ENCODE measurements at places on chromosomes 2 and 18. TPM values are rescaled to one million over a fixed set of nuclear protein-coding genes. Genes with fewer than 3 reads are reported as not detected.

GRCh38 chr18:23852236-23853045, 162.1 kb upstream of the TTC39C start:
- H3K4me3 ChIP-seq = no peak overlapping the region
- no peak for DNase-seq
- peaks cover 8% of the 10 kb centered on the region for H3K4me1 ChIP-seq
- no peak overlapping the region for H3K27ac ChIP-seq
- no peaks in the 10 kb centered on the region for H3K27me3 ChIP-seq
- H3K36me3 ChIP-seq = peaks cover 15% of the 10 kb centered on the region

DNA sequence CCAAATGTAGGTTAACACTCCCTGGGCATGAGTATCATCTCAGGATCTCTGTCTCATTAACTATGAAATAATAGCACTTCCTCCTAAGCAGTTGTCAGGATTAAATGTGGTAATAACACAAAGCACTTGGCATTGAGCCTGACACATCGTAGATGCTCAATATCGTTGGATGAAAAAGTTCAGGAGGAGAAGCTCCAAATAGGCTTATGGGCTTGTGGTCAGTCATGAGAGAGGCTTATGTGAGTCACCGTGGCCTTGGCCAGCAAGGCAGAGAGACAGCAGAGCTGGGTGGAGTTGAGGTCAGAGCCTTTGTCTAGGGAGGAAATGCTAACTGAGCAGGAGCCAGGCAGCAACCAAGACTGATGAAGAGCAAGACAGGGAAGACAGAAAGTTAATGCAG, 68.3 kb upstream of the PPM1B start:
- H3K36me3 ChIP-seq = no peaks in the 10 kb centered on the region
- no peak overlapping the region for H3K4me3 ChIP-seq
- no peak overlapping the region for H3K27ac ChIP-seq

CRYGC gene
- not detected for total RNA-seq

M1AP gene
- total RNA-seq = not detected

- no peak for DNase-seq
- peaks cover 4% of the 10 kb centered on the region for H3K36me3 ChIP-seq
- H3K4me3 ChIP-seq = no peak overlapping the region
- H3K4me1 ChIP-seq = no peaks in the 10 kb centered on the region
- no peaks in the 10 kb centered on the region for H3K27me3 ChIP-seq
These were observed 260.4 kb downstream of the STK39 start for GRCh38 chr2:167987026-167987425.

NOL4 gene
- total RNA-seq = 0.23 TPM

GRCh38 chr2:151771599-151772358, 37.5 kb upstream of the NEB start:
- peak overlapping the region; percentile 28 for H3K27ac ChIP-seq
- DNase-seq = no peak
- peaks cover 11% of the 10 kb centered on the region for H3K4me1 ChIP-seq
- H3K27me3 ChIP-seq = no peaks in the 10 kb centered on the region
- no peak overlapping the region for H3K4me3 ChIP-seq
- peaks cover 9% of the 10 kb centered on the region for H3K36me3 ChIP-seq

DNA sequence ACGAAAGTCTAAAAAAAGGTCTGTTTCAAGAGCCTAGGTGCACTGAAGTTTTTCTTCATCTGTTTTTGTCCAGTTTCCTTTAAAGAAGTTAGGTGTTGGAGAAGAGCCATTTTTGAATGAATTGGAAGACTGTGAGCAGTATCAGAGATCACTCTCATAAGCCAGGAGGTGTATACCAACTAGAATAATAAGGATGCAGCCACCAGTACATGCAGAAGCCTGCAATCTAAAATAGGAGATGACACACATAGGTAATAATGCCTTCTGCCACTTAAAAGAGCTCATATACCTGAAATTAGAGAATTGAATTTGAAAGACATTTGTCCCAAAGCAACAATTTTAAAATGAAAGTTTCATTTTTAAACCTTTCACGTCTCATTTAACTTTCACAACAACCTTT, 81.7 kb downstream of the RBMS1 start:
- no peak for DNase-seq
- no peak overlapping the region for H3K27ac ChIP-seq
- H3K4me1 ChIP-seq = peaks cover 30% of the 10 kb centered on the region
- H3K4me3 ChIP-seq = no peak overlapping the region

THAP4 gene
- 46.4 TPM for total RNA-seq

SNORC gene
- 11.7 TPM for total RNA-seq

CNGA3 gene
- total RNA-seq = not detected

DNA sequence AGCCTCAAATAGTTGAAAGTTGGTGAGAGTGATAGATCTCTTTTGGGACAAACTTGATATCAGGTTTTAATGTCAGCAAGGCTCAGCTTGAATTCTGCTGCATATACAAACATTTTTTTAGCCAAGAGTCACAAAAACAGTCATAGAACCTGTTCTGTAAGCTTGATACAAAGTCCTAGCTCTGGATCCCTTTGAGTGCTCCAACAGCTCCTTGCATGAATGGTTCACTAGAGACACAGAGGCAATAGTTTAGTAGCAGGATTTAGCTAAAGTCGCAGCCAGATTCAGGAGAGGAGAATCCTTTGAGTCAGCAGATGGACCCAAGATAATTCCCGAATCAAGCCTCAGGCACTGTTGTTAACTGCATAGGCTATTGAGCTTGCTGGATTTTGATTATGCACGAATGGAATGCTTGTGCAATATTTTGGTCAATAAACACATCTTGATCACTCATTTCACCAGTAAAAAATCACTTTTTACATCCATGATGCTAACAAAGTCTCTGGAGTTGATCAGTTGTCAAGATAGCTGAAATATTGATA, 148.6 kb downstream of the KLHL14 start:
- DNase-seq = no peak
- H3K4me1 ChIP-seq = no peaks in the 10 kb centered on the region
- H3K27ac ChIP-seq = no peak overlapping the region

GRCh38 chr2:117931978-117932377, 81.9 kb downstream of the CCDC93 start:
- no peaks in the 10 kb centered on the region for H3K4me1 ChIP-seq
- H3K4me3 ChIP-seq = no peak overlapping the region
- no peaks in the 10 kb centered on the region for H3K27me3 ChIP-seq
- DNase-seq = no peak
- H3K36me3 ChIP-seq = peaks cover 91% of the 10 kb centered on the region

- no peaks in the 10 kb centered on the region for H3K36me3 ChIP-seq
- peak; percentile 57 for DNase-seq
- no peak overlapping the region for H3K4me3 ChIP-seq
- H3K27me3 ChIP-seq = no peaks in the 10 kb centered on the region
These were observed 19.5 kb upstream of the ID2 start for GRCh38 chr2:8662239-8662879.

GRCh38 chr2:69181806-69182427, 168.9 kb downstream of the ANTXR1 start:
- no peak overlapping the region for H3K4me3 ChIP-seq
- peaks cover 53% of the 10 kb centered on the region for H3K4me1 ChIP-seq
- no peaks in the 10 kb centered on the region for H3K27me3 ChIP-seq
- no peak overlapping the region for H3K27ac ChIP-seq
- H3K36me3 ChIP-seq = peaks cover 4% of the 10 kb centered on the region
- no peak for DNase-seq

GRCh38 chr2:159211447-159212396, 74.8 kb downstream of the WDSUB1 start:
- DNase-seq = no peak
- H3K36me3 ChIP-seq = peaks cover 43% of the 10 kb centered on the region
- H3K27ac ChIP-seq = no peak overlapping the region
- no peaks in the 10 kb centered on the region for H3K27me3 ChIP-seq
- H3K4me3 ChIP-seq = no peak overlapping the region

GRCh38 chr2:42859791-42860190, 67.4 kb upstream of the HAAO start:
- peaks cover 17% of the 10 kb centered on the region for H3K4me1 ChIP-seq
- H3K27ac ChIP-seq = no peak overlapping the region
- H3K4me3 ChIP-seq = no peak overlapping the region
- no peak for DNase-seq

CHRNG gene
- not detected for total RNA-seq

- no peaks in the 10 kb centered on the region for H3K27me3 ChIP-seq
- peaks cover 37% of the 10 kb centered on the region for H3K4me1 ChIP-seq
- H3K27ac ChIP-seq = peak overlapping the region; percentile 45
- no peak for DNase-seq
- no peak overlapping the region for H3K4me3 ChIP-seq
These were observed 82.4 kb downstream of the RBMS1 start for GRCh38 chr2:160411167-160411566.

DNA sequence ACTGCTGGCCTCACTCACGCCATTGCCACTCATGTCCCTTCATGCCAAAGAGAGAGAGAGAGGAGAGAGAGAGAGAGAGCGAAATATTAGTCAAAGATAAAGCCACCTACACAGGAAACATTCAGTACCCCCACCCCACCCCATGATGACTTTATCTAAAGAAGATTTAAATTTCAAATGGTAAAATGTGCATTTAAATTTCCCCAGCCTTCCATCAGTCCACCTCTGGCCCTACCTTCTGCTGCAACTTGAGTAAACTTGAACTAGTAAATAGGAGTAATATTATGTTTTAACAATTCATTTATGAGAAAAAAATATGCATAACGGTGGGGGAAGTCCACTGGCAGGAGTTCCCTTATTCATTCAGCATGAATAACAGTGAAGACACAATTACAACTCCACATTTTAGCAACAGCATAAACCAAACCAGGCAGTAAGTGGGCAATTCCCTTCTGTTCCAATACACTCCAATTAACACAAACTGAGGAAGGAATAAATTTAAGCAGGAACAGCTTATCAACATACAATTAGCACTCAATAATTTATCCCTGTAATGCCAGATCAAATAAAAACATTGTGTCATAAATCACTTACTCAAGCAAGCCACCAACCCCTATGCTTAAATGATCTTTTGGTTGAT, 264.2 kb downstream of the LNPK start:
- H3K36me3 ChIP-seq = no peaks in the 10 kb centered on the region
- H3K4me3 ChIP-seq = no peak overlapping the region
- no peaks in the 10 kb centered on the region for H3K27me3 ChIP-seq
- no peaks in the 10 kb centered on the region for H3K4me1 ChIP-seq

DNA sequence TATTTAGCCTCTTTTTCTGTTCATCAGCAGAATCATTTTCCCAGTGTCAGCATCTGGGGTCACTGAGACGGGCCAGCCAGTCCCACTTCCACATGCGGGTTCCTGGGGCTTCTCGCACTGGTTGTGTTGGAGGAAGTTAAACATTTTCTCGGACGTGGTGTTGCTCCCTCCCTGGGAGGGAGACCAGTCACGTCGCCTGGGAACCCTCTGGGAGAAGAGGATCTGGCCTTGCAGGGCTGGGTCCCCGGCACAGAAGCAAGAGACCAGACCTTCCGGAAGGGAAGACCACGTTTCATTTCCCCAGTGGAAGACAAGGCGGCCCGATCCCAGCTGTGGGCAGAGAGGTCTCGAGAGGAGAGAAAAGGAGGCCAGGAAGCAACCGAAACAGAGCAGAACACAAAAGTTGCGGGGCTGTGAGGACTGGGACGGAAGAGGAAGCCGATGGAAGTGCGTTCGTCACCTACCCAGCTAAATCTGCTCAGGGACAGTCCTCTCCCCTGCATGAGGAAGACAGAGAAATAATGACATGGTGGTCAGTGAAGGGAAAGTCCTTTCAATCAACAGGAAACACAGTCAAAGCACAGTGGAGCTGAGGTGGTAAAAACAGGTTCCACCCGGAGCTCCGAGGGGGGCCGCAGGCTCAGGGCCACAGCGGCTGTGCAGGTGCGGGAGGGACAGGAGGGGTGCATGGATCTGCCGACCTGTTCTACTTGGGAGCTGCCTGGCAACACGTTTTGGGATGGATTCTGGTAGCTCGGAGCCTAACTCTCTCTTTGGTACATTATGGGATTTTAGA, 144.4 kb downstream of the MBP start:
- no peaks in the 10 kb centered on the region for H3K36me3 ChIP-seq
- no peaks in the 10 kb centered on the region for H3K4me1 ChIP-seq
- no peaks in the 10 kb centered on the region for H3K27me3 ChIP-seq

DNA sequence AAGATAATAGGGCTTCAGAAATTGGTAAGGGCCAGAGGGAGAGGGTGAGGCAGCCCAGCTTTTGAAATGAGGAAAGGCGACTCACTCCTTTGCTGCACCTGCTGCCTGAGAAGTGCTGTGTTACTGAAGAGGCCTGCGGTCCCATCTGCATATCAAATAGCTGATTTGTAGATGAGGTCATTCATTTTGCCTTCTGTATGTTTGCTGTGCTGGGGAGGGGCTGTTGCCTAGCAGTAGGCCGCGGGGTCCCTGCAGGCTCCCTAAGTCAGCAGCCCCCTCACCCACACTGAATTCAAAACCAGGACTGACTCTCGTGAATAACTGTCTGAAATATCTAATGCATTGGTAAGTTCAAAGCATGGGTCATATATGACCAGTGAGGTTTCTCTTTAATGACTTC, 377.2 kb downstream of the SOX11 start:
- DNase-seq = no peak
- H3K27ac ChIP-seq = no peak overlapping the region
- no peaks in the 10 kb centered on the region for H3K4me1 ChIP-seq
- H3K36me3 ChIP-seq = no peaks in the 10 kb centered on the region
- no peak overlapping the region for H3K4me3 ChIP-seq
- H3K27me3 ChIP-seq = no peaks in the 10 kb centered on the region

DNA sequence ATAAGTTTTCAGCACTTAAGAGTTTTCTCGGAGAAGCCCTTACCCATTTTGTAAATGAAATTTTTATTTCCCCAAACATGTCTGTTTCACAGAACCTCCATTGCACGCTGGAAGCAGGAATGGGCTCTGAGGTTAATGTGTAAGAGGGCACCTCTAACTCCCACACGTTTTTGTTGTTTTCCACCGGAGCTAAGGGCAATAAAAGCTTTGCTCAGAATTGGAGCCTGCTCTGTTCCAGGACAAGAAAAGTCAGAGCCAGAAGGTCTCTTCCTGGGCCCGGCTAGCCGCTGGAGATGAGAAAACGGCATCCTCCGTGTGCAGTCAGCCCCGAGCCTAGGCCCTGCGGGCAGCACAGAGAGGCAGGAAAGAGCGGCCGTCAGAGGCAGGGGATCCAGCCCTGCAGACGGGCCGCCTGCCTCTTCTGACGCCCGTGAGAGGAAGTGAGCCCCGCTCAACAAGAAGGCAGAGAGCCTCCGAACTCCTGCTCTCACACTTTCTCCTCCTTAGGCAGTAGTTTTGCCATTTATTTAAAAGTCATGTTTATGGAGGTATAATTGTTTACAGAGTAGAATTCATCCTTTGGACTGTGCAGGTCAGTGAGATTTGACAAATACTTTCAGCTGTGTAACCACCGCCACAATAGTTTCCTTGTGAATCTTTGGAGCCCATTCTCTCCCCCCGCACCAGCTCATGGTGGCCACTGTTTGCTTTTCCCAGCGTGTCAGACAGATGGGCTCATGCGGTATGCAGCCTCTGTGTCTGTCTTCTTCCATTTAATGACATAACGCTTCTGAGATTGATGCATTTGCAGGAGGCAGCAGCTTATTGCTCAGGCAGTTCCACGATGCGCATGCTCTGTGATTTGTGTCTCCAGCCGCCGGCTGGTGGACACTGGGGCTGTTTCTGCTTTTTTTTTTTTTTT, 117.3 kb downstream of the GALR1 start:
- DNase-seq = no peak
- peak overlapping the region; percentile 20 for H3K4me3 ChIP-seq
- H3K27me3 ChIP-seq = no peaks in the 10 kb centered on the region
- peak overlapping the region; percentile 14 for H3K27ac ChIP-seq

GRCh38 chr2:236550290-236550689, 19.3 kb upstream of the ACKR3 start:
- H3K4me3 ChIP-seq = no peak overlapping the region
- H3K27ac ChIP-seq = no peak overlapping the region

DNA sequence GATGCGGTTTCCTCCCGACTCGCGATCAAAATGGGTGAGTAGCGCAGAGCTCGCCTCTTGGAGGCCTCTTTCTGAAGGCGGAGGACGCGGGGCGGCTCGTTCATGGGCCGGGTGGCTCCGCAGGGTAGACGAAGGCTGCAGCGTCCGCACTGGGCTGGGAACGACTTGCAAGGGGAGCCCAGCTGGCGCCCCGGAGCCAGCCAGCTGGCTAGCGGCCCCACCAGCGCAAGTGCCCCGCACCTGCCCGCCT, 328 bp upstream of the PASK start:
- H3K4me1 ChIP-seq = peaks cover 32% of the 10 kb centered on the region
- peaks cover 11% of the 10 kb centered on the region for H3K36me3 ChIP-seq
- no peak for DNase-seq
